Stimulated activated CD8-positive, alpha-beta memory T cell treated with anti-CD3 and anti-CD28 coated beads, Interleukin-7, amount 100 ng/mL, for 1 hour (primary cell): ENCODE measurements at places on chromosomes 1 and 21.

DNA sequence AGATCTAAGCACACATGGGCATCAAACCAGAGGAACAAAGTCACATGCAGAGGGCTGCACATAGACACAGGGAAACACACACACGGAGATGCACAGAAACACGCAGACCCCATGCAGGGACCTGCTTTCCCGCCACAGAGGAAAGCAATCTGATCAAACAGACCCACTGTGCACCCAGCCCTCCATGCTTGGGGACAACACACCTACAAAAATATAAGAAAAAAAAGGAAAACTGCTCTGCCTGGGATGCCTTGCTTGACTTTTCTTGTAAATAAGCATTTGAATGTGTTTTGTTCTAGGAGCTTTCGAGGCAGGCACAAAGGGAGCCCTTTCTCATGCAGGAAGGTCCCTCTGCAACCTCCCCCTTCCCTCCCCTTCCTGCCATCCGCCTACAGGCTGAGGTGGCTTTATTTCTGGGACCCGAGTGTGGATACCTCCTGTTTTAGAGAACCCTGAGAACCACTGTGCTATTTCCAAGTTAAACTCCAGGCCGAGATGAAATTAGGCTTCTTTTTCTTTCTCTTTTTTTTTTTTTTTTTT, 3.5 kb upstream of the ICMT start:
- DNase-seq: no peak

DNA sequence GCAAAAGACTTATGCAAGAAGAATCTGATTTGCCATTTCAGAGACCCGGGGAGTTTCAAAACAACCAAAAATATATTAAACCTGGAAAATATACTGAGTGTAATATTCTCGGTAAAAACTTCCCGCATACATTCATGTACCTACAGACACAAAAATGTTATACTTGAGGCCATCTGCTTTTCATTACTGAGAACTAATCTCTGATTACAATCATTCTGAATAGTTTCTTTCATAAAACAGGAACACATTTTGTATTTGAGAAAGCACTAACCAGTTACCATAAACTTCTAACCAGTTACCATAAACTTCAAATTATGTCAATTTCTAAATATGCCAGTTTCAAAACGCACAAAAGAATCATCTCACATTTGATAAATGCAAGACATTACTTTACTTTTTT, 7.8 kb downstream of the ZNHIT6 start:
- DNase-seq: no peak

DNA sequence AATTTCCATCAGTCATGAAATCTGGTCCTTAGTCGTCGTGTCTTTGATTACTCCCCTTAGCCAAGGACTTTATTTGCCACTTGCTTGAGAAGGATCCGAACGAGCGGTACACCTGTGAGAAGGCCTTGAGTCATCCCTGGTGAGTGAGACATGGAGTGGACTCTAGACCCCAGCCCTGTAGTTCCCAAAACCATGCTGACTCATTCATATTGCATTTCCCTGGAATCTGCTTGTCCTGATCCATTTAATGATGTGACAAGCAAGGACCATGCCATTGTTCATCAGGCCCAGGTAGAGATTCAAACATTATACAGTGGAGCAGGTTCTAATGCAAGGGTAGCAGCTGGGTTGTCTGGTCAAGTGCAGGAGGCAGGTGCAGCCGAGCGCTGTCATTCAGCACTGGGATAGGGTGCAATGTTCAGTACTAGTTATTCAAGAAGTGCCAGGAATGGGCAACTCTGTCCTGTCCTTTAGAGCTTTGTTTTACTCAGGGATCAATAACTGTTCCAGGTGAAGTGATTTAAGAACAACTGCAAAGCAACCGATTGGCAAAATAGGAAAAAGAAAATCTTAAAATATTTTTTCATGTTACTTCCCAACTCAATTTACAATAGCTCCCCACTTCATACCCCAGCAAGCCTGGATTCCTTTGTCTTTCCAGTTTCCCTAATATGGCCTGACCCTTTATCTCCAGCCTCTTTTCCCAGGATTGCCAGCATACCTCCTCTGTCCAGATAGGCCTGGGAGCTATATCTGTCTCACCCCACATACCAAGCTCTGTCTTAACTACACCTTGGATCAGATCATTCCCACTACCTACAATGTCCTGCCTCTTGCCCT, 26.5 kb downstream of the CAMK1G start:
- DNase-seq: no peak

GRCh38 chr1:60891765-60892164, 190.6 kb upstream of the NFIA start:
- no peak for DNase-seq

GRCh38 chr1:96515430-96515829, 206.2 kb upstream of the PTBP2 start:
- no peak for DNase-seq

DNA sequence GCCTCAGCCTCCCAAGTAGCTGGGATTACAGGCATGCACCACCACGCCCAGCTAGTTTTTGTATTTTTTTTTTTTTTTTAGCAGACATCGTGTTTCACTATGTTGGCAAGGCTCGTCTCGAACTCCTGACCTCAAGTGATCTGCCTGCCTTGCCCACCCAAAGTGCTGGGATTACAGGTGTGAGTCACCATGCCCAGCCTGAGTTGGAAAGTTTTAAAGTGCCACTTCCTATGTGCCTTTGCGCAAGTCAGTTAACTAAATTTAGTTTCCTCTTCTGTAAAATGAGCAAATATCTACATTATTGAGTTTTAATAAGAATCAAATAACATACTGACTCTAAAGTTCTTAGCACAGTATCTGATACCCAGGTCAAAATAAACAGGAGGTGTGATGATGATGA, 12.4 kb downstream of the SLC19A2 start:
- no peak for DNase-seq

DNA sequence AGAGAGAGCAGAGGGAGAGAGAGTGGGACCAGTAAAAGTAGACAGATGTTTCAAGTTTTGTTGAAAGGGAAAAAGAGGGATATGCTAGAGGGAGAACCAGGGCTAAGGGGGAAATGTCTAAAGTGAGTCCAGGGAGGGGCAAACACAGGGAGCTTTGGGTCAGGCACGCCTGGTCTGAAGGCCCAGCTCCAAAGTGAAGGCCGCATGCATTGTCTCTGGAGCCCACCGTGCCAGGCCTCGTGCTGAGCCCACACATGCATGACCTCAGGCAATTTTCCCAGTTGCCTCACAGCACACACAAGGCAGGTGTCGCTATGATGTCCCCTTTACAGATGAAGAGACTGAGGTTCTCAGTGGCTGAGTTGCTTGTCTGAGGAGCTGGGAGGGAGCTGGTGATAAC, 16.0 kb downstream of the KIF17 start:
- no peak for DNase-seq

GRCh38 chr1:167518331-167518700, at the start of gene CD247:
Gene CD247 (minus strand): TSS chr1:167518529. CDS start chr1:167518465, 64 bp downstream.
- peak; percentile 53 for DNase-seq

GRCh38 chr1:7538849-7539768, 232.0 kb upstream of the VAMP3 start:
- DNase-seq: no peak

GRCh38 chr1:186572509-186572908, 107.7 kb downstream of the PTGS2 start:
- DNase-seq: no peak

DNA sequence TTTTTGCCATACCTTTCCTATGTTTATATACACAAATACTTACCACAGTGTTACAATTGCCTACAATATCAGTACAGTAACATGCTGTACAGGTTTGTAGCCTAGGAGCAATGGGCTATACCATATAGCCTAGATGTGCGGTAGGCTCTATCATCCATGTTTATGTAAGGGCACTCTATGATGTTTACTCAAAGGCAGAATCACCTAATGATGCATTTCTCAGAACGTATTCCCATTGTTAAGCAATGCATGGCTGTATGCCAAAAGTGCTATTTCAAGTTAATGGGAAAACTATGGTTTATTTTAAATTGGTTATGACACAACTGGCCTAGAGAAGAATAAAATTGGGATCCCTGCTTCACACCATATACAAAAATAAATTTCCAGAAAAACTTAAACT, 36.9 kb upstream of the DISP1 start:
- DNase-seq: no peak

GRCh38 chr21:20311234-20311787, 686.9 kb upstream of the NCAM2 start:
- no peak for DNase-seq

GRCh38 chr1:173451981-173452380, 25.2 kb upstream of the PRDX6 start:
- no peak for DNase-seq

DNA sequence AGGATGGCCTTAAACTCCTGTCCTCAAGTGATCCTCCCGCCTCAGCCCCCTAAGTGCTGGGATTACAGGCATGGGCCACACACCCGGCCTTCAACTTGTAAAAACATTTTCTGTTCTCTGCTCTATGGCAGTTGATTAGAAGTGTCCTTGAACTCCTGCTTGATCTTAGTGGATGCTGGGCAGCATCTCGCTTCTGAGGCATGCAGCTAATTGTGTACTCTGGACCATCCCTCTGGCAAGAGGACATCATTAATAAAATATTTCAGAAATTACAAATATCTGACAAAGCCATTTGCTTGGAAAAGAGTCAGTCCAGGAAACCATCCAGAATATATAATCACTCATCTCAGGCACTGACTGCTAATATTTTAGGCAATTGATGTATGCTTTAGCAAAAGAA, 8.1 kb downstream of the NGF start:
- DNase-seq: no peak

- no peak for DNase-seq
Observed at GRCh38 chr1:62370594-62370993, 51.4 kb upstream of the KANK4 start.
